H9 (cell line): ENCODE measurements at places on chromosomes 16 and 17.

DNA sequence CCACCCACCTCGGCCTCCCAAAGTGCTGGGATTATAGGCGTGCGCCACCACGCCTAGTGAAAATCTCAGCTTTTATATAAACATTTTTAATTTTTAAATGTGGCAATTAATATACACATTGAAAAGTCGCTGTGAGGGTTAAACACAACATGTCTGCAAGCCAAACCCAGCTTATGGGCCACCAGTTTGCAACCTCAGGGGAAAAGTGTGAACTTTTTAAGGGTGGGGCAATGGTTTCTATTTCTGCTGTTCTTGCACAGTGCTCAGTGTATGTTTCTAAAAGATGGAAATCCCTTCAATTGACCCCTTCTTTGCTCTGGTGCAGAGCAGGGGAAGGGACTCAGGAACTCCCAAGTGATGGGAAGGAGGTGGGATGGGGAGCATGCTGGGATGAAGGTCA, 18.3 kb upstream of the SUPT4H1 start:
- H3K27ac ChIP-seq: no peak overlapping the region
- no peaks in the 10 kb centered on the region for H3K4me1 ChIP-seq
- no peaks in the 10 kb centered on the region; the same call in 2 of the 3 replicates for H3K36me3 ChIP-seq
- H3K4me3 ChIP-seq: no peak overlapping the region
- no peak for DNase-seq

- H3K27me3 ChIP-seq: no peaks in the 10 kb centered on the region; the same call in 1 of the 2 replicates
- no peaks in the 10 kb centered on the region for H3K4me1 ChIP-seq
- H3K4me3 ChIP-seq: peak within 1 kb of the TSS; percentile 57
- no peak within 1 kb of the TSS for H3K27ac ChIP-seq
- peak; percentile 79 for DNase-seq
Measured at GRCh38 chr16:71358464-71358998, at the start of gene CALB2. Gene CALB2, plus strand, starts transcription at chr16:71358723. Its CDS starts 70 bp downstream, at chr16:71358793.

- no peaks in the 10 kb centered on the region for H3K27me3 ChIP-seq
- no peak overlapping the region for H3K27ac ChIP-seq
- no peaks in the 10 kb centered on the region; the same call in 1 of the 2 replicates for H3K4me1 ChIP-seq
- H3K4me3 ChIP-seq: no peak overlapping the region
- peak; percentile 9 for DNase-seq
- H3K36me3 ChIP-seq: no peaks in the 10 kb centered on the region
Measured at GRCh38 chr16:86079255-86079885, 180.4 kb downstream of the IRF8 start.

GRCh38 chr17:73770115-73770848, 126.0 kb upstream of the SDK2 start:
- DNase-seq: no peak
- H3K4me3 ChIP-seq: no peak overlapping the region
- no peaks in the 10 kb centered on the region for H3K27me3 ChIP-seq
- no peak overlapping the region for H3K27ac ChIP-seq
- no peaks in the 10 kb centered on the region for H3K36me3 ChIP-seq

- no peaks in the 10 kb centered on the region; the same call in 2 of the 3 replicates for H3K36me3 ChIP-seq
- H3K27ac ChIP-seq: no peak overlapping the region
- DNase-seq: no peak
Measured at GRCh38 chr17:13727441-13728171, 125.9 kb upstream of the HS3ST3A1 start.

DNA sequence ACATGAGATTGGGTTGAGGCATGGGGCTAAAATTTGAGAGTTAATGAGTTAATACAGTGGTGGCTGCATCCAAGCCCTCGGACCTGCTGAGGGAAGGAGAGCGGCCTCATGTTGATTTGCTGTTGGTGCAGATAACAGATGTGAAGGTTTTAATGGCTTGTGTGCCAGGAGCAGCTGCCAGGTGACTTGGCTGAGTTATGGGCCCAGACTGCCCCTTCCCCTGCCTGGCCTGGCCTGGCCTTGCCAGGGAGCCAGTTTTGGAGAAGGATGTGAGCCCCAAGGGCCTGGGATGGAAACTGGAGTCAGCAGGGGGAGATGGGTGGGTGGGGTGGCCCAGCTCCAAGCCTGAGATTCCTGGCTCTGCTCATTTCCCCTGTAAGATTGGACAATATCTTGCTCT, 230.1 kb downstream of the CBLN1 start:
- H3K36me3 ChIP-seq: no peaks in the 10 kb centered on the region
- peaks cover 6% of the 10 kb centered on the region; the same call in 1 of the 2 replicates for H3K4me1 ChIP-seq
- no peak overlapping the region for H3K27ac ChIP-seq
- no peaks in the 10 kb centered on the region for H3K27me3 ChIP-seq
- H3K4me3 ChIP-seq: no peak overlapping the region
